ENCODE measurements at places on chromosomes 1 and 21.

DNA sequence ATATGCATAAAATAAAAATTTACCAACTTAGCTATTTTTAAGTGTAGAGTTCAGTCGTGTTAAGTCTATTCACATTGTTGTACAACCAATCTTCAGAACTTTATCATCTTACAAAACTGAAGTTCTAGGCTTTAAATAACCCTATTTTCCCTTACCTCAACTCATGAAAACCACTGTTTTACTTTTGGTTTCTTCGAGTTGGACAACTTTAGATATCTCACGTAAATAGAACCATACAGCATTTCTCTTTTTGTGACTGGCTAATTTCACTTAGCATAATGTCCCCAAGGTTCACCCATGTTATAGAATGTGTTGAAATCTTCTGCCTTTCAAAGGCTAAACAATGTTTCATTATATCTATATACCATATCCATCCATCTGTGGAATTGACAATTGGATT, 819.0 kb upstream of the ADGRL4 start:
- DNase-seq, result no peak

DNA sequence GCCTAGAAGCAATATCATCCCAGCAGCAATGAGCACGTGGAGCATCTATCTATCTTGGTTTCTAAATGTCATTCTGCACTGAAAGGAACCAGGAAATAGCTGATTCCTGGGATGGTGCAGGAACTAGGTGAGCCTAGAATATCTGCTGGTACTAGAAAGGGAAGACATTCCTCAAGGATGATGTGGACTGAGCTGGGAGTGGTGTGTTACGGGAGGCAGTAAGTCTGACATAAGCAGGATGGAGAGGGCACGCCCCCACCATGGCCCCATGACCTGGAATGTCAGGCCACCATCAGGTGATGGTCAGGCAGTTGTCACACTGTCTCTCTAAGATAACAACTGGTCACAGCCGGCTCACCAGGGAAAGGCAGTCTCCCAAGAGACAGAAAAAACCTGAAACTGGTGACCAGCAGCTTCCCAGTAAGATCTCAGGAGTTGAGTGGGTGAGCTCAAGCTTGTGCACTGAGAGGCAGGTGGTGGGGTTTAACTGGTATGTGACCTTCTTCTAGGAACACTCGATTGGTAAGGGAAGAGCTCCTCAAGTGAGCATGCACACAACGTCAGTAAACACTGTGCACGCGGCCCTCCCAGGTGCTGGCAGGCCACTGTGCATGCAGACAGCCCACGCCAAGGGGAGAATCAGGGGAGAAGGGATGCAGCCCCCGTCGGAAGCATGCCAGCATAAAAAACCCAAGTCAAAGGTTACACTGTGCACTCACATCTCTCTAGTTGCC, 148.7 kb downstream of the ADSS2 start:
- no peak for DNase-seq

DNA sequence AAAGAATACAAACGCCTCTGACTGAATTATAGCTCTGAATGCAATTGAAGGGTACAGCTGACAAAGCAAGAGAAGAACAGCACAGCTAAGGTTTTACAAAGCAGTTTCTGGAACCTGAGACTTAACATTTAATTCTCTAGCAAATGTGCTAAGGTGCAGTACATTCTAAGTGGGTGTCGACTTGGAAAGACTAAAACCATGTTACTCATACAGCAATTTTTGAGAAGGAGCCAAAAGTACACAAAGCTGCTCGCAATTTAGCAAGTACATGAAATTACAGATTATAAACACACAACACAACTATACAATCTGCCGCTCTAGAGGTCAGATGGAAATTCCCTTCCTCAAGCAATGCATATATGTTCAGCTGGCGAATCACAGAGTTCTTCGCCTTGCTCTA, 121.9 kb downstream of the TIAM1 start:
- no peak for DNase-seq

DNA sequence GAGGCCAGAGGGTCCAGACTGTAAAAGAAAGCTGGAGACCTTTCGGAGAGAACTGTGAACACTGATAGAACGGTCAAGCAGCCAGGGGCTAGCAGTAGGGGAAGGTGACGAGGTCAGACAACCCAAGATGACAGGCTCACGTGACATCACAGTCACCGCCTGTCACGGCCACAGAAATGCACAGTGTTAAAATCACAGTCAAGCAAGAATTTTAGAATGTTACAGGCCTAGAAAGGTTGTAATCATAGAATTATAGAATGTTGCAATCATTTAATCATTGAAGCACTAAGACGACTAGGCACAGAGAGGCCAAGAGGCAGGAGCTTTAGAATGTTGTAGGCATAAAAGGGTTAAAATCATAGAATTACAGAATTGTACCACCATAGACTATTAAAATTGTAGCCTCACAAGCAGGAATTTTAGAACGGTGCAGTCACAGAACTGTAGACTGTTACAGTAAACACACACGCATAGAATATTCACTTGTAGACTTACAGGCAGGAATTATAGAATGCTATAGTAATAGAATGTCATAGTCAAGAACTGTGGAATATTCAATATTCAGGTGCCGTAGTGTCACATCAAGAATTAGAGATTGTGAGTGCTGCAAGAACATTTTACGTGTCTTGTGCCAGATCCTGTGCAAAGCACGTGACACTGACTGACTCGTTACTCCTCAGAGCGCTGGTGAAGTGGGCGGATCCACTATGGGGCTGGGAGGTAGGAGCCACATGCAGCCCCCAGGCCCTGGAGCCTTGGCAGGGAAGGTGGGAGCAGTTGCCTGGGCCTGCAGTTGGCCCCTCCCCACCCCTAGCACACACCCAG, 118.1 kb downstream of the EPHB2 start:
- DNase-seq, result no peak

DNA sequence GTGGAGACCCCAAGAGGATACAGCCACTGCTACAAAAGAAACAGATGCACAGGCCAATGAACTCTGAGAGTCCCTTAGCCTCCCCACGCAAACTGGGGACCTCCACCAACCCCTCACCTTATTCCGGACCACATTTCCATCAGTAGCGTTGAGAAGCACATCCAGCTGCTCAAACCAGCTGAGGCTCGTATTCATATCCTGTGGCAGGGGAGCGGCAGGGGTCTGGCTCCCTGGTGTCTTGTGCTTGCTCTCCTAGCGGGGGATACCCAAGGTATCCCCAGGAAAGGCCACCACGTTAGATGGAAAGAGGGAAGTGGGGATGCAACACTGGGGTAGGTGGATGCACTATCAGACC, 481 bp downstream of the CCDC163 start:
- DNase-seq, result no peak

DNA sequence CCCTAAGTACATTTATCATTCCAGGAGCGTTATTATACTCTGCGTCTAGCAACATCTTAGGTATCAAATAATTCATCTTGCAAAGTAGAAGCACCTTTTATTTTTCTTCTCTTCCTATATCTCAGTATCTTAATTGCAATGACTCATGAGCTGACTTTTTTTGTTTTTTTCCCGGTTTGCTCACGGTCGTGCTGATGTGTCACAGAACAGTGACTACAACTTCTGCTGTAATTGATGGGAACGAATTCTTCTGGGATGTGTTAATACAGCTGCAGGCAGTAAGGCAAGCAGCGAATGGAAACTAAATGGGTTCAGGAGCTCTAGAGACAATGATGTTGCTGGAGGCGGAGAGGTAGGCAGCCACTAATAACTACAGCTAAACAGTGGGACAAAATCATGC, 89.8 kb upstream of the TMPRSS15 start:
- no peak for DNase-seq

GRCh38 chr1:240342251-240342625, 250.6 kb downstream of the FMN2 start:
- DNase-seq, result no peak

GRCh38 chr1:39841429-39841828, 41.9 kb downstream of the TRIT1 start:
- no peak for DNase-seq

DNA sequence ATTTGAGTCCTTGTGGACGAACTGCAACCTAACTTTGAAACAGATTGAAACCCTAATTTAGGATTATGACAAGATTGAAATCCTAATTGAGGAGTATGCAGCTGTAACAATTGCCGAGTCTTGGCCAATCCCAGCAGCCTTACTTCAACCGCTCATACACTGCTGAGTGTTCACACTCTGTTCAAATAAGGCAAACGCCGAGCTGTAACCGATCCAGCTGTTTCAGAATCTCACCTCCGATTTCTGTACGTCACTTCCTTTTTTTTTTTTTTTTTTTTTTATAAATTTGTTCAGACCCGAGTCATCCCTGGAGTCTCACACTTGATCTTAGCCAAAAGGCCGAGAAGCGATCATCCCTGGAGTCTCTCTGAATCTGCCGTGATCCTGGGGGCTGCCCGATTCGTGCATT, 22.3 kb upstream of the ATP5PO start:
- peak; percentile 87 for DNase-seq

GRCh38 chr1:90074137-90074536, 79.2 kb downstream of the ZNF326 start:
- DNase-seq, result no peak

DNA sequence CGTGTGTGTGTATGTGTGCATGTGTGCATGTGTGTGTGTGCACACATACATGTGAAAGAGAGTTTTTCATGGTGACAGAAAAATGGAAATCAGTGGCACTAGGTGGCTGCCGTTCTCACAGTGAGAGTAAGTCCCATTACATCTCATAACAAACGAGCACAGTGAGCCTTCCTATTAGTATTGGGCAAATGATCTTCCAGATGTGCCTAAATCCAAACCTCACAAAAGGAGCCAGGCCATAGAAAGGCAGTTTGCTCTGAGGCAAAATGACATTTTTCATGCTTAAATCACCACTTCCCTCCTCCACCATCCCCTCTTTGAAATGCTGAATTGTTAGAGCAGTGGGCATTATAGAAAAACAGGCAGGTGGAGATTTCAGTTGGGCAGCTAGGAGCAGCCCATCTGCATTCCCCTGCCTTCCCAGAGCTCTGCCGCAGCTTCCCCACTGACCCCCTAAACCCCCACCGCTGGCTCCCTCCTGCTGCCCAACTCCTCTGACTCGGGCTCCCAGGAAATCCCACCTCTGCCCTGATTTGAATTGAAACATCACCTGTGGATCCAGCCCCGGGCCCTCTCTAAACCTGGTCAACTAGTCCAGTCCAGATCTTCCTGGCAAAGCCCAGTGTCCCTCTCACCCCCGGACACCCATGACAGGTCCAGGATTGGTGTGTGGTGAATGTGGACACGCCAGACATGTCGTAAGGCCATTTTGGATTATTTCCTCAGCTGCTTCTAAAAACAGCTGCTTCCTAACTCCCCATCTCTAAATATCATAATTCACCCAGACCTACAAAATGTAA, 190.5 kb downstream of the SEC16B start:
- DNase-seq, result no peak

DNA sequence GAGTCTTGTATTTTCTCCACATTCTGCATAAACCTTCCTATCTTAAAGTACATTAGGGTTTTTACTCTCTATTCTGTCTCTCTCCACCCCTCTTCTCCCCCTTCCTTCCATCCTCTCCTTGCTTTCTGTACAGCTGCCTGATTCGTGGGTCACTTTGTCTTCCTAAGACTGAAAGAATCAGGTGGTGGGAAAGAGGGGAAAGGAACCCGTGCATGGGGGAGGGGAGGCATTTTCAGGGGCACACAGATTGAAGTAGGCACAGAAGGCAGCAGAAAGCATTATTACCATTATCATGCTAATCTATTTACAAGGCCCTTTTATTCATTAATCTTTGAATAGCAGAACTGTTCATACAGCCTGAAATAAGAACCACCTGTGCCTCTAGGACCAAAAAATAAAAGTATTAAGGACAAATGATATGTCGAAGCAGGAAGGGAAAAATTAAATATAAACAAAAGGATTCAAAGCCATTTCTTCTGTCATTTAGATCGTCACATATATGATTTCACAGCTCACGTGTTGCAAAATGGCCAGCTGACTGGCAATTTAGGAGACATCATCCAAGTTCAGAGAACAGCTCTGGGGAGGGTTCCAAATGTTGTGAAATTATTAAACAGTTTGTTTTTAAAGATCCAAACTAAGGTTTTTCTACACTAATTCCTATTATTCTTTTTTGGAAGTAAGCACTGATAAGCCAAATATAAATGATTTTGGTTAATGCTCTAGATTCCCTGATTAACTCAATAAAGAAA, 154.6 kb downstream of the PBX1 start:
- no peak for DNase-seq

DNA sequence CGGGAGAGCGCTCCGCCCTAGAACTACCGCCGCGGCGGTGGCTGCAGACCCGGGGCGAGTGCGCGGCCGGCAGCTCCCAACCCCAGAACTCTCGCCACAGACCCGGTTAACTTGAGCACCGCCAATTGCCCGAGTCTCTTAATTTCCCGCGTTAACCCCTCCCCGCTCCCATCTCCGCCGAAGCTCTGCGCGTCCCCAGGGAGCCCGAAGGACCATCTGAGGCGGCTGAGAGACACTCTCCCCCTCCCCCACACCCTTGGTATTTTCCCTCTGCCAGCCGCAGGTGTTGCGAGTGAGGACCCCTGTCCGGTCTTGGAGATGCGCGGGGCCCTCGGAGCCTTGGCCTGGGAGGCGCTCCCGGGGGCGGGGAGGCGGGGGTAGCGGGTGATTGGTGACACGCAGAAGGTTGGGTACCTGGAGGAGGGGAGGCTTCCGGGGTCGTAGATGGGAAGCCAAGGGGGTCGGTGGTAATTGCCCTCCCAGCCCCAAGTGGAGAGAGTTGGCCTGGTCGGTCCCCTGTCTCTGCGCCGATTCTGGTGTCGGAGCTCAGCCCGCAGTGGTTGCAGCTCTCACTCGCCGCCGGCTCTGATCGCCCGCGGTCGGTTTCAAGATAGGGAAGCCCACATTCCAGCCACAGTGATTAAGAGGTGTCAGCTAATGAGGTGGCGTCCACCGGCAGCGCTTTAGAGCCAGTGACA, 858 bp upstream of the SUSD4 start:
- peak; percentile 4 for DNase-seq

GRCh38 chr1:94154989-94155388, 34.0 kb upstream of the ABCA4 start:
- no peak for DNase-seq

DNA sequence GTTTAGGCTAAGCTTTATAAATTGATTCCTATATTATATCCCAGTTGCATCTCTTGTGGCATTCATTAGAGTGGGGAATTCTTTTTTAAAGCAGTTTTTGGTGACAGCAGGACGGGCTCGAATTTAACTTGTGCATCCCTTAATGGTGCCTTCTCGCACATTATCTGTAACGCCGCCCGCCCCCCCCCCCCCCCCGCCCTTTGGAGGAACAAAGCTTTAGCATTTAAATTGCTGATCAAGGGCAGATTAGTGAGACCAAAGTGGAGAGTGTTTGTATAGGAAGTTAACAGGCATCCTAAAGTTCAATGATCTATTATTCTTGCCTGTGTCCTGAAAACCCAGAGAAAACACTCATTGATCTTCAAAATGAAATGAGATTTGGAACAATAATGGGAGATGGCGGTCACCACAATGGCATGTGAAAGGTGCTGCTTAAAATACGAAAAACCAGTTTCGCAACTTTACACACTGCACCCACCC, 2.2 kb downstream of the LMO4 start:
- DNase-seq, result no peak

DNA sequence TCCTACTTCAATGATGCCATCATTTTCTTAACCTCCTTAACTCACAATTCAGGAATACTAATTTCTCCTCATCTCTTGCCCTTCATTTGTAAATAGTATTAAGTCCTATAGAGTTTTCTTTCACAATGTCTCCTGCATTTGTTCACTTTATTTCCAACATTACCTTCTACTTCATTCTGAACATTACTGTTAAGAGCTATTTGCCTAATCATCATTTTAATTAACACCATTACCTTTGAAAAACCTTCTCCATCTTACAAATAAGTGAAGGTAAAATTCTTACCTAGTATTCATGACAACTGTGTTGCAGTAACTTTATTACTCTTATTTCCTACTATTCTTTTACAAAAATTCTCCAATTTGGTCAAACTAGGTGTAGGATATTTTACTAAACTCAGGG, 137.7 kb downstream of the COQ8A start:
- DNase-seq, result no peak

GRCh38 chr1:81702079-81702715, 98.5 kb upstream of the ADGRL2 start:
- no peak for DNase-seq
